Stimulated activated CD4-positive, alpha-beta T cell treated with anti-CD3 and anti-CD28 coated beads, Interleukin-4, amount 100 ng/mL, for 4 hours (primary cell): ENCODE measurements at places on chromosomes 7 and 10.

DNA sequence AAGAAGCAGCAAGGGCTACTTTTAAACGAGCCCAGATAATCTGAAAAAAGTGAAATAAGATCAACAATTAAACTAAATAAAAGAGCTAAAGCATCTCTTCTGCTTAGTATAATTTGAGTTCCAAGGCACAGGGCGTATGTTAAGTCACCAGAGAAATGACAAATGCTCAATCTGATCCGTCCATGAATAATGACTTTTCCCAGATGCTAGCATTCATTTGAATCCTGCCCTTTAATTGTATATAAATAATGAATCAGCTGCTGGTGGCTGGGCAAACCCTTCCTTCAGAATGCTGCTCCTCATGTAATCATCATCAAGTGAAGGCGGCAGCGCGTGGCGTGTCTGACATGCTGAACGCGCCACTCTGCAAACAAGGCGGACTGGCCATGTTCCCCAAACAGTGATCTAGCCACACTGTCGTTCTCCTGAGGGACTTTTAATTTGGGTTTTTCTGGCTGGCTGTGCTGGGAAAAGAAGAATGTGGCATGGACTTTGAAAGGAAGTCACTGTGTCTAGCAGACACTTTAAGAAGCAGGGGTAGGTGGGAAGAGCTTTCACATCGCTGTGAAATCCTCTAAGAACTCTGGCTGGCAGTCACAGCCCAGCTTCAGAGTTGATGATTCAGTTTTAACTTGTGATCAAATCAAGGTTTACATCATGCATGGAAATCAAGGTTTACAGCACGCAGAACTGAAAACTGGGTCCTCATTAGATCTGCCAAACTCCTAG, 70.7 kb downstream of the BEND7 start:
- DNase-seq = no peak

- no peak for DNase-seq
Measured at GRCh38 chr7:5705318-5705717, 76.1 kb downstream of the RNF216 start.

GRCh38 chr7:68125168-68125567, 1128.5 kb downstream of the TYW1 start:
- no peak for DNase-seq

- DNase-seq = no peak
Measured at GRCh38 chr10:102354451-102354850, 41.1 kb upstream of the NFKB2 start.

GRCh38 chr7:112080978-112081377, 125.2 kb downstream of the DOCK4 start:
- no peak for DNase-seq

- no peak for DNase-seq
Measured at GRCh38 chr7:31056775-31057346, 4.8 kb downstream of the ADCYAP1R1 start.
